Kidney (tissue), 22 donors: ENCODE measurements at places on chromosomes 2 and 18. TPM values are rescaled to one million over a fixed set of nuclear protein-coding genes. Genes with fewer than 3 reads are reported as not detected.

Gene TMEM247
- total RNA-seq: not detected

DNA sequence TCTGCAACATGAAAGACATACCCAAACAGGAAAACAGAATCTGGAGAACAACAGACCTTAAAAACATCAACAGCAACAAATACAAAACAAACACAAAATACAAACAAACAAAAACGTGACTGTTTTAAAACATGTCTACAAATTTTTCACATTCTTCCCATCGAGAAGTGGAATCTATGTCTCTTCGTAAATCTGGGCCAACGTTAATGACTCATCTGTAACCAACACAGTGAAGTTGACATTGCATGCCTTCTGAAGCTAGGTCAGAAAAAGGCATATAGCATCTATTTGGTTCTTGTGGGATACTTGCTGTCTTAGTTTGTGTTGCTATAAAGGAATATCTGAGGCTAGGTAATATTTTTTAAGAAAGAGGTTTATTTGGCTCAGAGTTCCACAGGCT lies 269.0 kb upstream of the FBXO11 start:
- no peak for DNase-seq

- peak; percentile 75 for DNase-seq
These were observed 70.1 kb upstream of the STPG4 start for GRCh38 chr2:47225061-47225783.

DNA sequence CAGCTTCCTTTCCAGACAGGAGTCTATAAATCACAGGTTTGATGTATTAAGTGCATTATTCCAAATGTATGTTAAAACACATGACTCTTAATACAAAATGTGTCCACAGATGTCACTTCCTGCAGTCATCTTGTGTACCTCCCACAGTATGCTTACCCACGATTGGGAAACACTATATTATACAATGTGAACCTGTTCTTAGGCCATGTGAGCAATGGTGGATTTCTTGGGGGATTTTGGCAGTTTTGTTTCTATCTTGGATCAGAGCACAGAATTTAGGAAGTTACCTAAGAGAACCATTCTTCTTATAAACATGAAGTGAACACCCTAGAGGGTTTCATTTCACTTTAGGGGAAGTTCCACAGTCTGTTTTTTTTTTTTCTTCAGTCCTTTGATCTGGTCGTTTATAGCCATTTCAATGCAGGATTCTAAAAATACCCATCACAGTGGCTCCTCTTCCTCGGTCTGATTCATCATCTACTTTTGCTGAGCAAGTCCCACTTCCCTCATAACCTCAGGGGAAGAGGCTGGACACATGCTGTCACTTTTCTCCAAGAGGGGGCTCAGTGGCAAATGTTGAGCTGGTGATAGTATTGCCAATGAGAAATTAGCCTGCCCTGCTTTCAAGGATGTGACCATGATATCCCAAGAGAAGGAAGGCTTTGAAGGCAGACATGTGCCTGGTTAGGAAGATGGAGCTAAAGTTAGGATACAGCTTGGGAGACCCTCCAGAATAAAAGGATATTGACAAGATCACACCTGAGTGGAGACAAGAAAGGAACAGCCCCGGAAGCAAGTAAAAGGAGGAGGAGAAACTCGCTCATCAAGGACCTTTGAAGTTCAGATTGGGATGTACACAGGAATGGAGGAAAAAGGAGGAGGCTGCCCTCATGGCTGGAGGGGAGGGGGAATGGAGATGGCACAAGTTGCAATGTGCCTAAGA lies 22.6 kb downstream of the PLEK start:
- DNase-seq: no peak

- DNase-seq: no peak
These were observed 229.2 kb downstream of the LDLRAD4 start for GRCh38 chr18:13447621-13448334.

Gene GALNT3
- total RNA-seq: 38.6 TPM

GRCh38 chr2:141782574-141782973 lies 348.2 kb downstream of the LRP1B start:
- no peak for DNase-seq

DNA sequence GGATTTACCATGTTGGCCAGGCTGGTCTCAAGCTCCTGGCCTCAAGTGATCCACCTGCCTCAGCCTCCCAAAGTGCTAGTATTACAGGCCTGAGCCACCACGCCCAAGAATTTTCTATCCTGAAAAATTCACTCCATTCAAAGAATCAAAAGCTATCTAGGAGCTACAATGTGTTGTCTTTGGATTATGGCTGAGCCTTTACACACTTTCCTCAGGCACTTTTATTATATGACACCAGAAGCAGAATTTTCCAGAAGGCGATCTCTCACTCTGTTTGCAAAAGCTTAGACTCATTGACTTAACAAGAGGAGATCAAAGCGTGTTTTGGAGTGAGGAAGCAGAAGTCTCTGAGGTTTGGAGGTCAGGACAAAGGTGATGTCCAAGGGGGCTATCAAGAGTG lies 3.6 kb downstream of the FAM124B start:
- no peak for DNase-seq

DNA sequence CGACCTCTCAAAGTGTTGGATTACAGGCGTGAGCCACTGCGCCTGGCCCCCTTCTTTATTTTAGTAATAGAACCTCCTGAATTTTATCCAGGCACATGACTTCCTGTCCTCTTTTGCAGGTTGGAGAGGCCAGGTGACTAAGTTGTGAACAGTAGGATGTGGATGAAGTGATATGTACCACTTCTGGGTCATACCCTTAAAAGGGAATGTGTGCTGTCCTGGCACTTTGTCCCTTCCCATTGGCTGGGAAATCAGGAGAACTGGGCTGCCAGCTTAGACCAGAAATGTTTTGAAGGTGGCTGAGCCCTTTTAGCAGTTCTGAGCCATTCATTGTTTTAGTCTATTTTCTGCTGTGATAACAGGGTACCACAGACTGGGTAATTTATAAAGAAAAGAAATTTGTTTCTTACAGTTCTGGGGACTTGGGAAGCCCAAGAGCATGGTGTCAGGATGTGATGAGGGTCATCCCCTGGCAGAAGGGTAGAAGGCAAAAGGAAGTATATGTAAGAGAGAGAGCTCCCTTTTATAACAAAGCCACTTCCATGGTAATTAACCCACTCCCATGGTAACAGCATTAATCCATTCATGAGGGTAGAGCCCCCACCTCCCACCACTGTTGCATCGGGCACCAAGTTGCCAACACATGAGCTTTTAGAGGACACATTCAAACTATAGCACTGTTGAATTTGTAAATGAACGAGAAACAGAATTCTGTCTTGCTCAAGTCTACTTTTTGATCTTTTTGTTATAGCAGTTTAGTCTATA lies 79.1 kb downstream of the TTC27 start:
- no peak for DNase-seq

DNA sequence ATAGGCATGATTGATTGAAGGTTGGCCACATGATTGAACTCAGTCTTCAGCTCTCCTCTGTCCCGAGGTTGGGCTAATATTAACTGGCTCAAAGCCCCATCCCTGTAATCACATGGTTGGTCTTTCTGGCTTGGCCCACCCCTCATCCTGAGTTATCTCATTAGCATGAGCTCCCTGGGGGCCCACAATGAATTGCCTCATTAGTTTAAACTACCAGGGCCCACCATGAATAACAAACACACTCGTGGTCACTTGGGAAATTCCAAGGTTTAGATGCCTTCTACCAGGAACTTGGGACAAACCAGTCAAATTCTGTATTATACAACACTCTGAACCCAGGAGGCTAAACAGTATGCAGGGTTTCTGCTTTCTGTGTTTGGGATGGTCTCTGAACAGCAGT lies 121.7 kb upstream of the B3GNT2 start:
- peak; percentile 51 for DNase-seq

- no peak for DNase-seq
These were observed 1014.3 kb downstream of the CBLN2 start for GRCh38 chr18:71529703-71530303.

Gene SPEG
- total RNA-seq: 26.6 TPM

DNA sequence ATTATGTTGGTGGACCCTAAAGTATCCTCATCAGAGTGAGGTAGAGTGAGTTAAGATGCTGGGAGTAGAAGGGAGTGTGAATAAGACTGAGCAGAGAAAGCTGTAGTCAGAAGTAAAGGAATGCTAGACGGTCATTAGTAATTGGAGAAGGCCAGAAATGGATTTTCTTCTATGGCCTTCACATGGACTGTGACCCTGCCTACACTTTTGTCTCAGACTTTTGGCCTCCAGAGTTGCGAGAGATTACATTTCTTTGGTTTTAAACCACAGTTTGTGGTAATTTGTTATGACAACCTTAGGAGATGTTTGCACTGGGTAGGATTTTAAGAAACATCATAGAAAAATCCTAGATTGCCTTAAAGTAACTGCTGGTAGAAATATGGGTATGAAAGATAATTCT lies 1267.7 kb upstream of the TMEFF2 start:
- DNase-seq: no peak

- DNase-seq: no peak
These were observed 410.5 kb upstream of the MEIS1 start for GRCh38 chr2:66024391-66024790.

GRCh38 chr2:239110595-239111048 lies 262.7 kb downstream of the TWIST2 start:
- no peak for DNase-seq

DNA sequence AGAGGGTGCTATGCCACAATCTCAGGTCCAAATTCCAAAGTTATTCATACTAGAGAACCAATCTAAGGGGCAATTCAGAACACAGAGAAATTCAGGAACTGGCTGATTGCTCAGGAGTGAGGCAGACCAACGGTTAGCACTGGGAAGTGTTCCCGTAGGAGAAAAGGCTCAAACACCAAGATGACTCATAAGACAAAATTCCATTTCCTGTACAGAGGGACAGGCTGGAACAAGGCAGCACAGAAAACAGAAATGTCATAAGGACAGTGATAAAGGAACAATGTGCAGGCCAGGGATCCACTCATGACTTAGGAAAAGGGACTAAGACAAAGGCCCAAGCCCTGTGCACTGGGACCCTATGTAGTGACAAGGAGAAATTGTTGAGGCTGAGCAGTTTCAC lies 54.2 kb downstream of the PDE1A start:
- no peak for DNase-seq

GRCh38 chr2:30275256-30275655 lies 43.9 kb downstream of the LBH start:
- no peak for DNase-seq

DNA sequence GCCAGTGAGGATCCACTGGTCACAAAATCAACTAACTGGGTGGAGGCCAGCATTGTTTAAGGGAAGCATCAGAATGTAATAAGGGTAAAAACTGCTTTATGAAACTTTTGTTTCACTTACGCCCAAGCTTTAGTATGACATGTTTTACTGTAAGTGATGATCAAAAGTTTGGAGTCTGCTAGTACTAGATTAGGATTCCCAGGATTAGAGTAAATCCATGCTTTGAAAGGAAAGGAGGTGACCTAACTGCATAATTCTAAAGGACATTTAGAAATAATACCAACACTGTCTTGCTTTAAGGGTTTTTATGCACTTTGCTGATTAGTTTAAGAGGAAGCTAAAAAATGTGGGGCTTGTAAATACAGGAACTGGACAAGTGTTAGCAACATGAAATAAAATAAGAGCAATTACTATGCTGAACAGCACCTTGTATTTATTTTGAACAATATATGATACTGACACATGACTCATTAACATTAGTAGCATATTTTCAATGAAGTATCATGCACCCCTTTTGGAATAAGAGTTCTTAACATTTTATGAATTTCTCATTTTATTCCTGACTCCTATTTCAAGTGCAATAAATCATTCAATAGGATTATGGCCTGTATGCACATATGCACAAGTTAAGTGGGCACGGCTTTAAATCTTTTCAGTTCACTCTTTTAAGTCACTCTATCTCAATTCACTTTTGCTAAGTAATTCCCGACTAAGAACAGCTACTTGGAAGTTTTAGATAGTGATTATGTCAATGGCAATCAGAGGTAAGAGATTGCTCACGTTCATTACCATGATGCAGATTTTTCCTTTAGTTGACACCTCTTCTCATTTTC lies 62.5 kb downstream of the STK39 start:
- no peak for DNase-seq

Gene ZSWIM2
- total RNA-seq: not detected

Gene C1QL2
- not detected for total RNA-seq
